ENCODE measurements at places on chromosomes 16 and 17.

- no peak for DNase-seq
Measured at GRCh38 chr17:4324463-4324862, 42.0 kb downstream of the UBE2G1 start.

DNA sequence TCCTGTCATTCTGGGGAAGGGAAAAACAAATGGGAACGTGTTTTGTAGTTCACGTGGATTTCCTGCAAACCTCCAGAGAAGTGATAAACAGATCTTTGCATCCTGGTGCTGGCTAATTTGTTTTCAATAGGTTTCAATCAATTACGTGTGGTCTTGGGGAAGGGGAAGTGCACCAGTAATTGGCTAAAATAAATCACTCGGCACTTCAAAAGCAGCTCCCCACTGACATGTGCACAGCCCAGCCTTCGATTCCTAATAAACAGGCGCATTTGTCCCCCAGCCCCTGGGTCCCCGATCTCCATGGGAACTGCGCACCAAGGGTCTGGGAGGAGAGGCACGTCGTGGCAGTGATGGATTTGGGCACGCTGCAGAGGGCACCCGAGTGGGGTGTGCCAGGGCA lies 112.9 kb upstream of the GSE1 start:
- DNase-seq, result no peak

GRCh38 chr16:54929090-54930004 lies 1.3 kb upstream of the IRX5 start:
- peak; percentile 99 for DNase-seq

GRCh38 chr16:84827897-84828296 lies 8.1 kb downstream of the CRISPLD2 start:
- DNase-seq, result no peak

DNA sequence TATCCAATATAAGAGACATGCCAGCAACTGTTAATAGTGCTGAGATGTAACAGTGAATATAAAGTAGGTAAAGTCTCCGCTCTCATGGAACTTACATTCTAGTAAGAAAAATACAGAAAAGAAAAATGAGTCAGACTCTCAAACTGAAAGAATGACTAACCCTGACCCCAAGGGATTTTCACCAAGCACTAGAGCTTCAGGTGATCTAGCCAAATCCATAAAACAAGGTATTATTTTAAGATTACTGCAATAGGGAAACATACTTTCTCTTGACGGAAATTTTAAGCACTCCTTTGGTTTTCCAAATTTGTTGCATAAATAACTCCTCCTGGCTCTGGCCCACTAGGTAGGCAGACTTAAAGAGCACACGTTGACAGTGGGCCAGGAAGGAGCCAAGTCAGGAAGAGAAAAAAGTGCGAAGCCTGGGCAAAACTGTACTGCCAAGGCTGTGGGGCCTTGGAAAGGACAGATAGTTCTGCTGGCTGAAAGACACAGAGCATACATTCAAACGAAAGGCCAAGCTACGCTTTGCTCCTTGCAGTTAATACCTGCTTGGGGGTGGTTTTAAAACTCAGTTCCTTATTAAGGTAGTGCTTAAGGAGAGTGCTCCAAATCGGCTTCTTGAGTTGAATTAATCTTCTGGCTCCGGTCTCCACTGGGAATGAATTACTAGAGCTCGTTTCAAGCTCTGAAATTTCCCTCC lies 1.4 kb downstream of the GOT2 start:
- no peak for DNase-seq

DNA sequence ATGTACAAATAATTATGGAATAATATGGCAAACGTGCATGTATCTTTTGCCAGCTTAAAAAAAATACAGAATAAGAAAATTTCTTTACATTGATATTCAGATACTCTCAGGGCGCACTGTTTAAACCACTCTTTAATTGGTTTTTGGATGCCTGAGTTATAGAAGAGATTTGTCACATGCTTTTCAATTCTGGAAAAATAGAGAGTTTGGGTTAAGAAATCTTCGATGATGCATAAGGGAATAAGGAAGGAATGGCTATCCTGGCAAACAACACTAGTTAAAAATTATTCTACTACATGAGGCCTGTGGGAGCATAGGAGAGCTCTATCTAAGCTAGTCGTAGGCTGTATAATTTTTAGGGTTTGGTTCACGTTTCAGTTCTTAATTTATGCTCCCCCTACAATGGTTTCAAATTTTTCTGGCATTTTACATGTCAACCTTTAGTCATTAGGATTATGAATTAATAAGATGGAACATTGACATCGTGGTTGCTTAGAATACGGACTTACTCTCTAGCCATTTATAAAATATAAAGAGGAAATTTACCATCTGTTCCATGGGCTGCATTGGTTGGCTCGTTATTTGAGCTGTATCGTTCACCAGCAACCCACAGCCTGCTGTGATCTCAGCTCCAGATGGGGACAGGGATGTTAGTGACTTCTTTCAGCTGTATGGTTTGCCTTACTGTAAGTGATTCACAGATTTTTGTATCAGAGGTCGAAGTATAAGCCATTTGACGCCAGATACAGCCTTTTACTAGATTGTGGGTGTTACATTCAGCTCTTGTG lies 15.9 kb downstream of the NARF start:
- DNase-seq, result no peak

DNA sequence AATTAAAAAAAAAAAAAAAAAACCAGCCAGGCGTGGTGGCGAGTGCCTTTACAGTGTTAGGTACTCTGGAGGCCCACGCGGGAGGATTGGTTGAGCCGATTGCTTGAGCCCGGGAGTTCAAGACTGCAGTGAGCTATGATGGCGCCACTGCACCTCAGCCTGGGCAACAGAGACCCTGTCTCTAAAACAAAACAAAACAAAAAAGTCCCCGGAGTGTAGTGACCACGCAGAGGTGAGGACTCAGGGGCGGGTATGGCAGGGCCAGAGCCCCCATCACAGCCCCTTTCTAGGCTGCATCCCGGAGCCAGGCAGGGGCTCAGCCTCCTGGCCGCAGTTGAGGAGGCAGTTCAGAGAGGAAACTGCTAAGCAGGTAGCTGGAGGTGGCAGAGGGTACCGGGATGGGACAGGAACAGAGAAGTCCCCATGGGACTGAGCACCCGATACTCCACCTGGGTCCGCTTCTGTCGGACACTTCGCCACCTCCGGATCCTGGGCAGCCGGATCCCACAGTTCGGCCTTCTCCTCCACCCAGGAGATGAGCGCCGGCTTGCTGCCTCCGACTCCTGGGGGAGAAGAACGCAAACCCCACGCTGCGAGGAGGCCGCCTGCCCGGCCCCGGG lies 800 bp downstream of the ZNF747 start:
- DNase-seq, result peak; percentile 27

GRCh38 chr17:49881054-49881402 lies 33.2 kb upstream of the TAC4 start:
- no peak for DNase-seq

GRCh38 chr17:19345067-19345460 lies 17.5 kb downstream of the B9D1 start:
- no peak for DNase-seq

DNA sequence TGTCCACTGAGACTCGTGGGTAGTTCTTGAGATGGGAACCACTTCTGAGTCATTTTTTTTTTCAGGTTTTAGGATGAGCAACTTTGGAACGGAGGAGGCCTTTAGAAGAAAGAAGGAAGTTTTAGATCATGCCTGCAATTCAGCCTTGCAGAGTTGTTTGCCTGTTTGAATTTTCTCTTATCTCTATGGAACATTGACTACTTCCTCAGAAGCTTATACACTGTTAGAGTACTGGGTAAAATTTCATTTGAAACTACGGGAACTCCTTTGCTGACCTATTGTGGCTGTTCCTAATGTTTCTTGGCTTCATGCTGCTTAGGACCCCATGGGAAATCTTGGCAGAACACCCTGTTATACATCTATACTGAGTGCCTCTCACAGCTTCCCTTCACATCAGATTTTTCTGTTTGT lies 70.8 kb downstream of the MAP2K6 start:
- DNase-seq, result no peak

GRCh38 chr16:31874366-31875111 lies 932 bp downstream of the ZNF267 start:
- DNase-seq, result peak; percentile 56

DNA sequence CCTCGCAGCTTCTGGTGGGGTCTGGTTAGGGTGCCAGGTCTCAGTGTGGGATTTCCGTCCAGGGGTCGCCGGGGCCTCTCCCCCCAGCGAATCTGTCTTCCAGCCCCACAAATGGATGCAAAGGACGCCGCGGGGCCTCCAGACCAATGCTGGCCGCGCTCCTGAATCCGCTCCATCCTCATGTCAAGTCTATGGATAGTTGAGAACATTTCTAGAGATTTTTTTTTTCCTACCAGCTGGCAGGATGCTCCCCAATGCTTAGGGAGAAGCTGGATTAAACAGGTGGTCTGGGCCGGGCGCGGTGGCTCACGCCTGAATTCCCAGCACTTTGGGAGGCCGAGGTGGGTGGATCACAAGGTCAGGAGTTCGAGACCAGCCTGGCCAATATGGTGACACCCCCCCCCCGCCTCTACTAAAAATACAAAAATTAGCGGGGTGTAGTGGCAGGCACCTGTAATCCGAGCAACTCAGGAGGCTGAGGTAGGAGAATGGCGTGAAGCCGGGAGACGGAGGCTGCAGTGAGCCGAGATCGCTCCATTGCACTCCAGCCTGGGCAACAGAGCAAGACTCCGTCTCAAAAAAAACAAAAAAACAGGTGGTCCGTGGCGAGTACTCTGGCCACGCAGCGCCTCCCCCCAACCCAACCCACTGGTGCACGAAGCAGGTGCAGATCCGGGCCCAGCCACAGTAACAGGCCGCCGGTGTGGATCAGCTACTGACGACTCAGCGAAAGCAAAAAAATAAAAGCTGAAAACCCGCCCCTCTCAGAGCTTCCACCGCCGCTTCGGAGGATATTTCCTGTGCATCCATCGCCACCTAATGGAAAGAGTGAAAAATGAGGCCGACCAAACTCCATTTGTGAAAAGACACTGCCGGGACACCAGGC lies 1.1 kb upstream of the NXN start:
- peak; percentile 94 for DNase-seq

DNA sequence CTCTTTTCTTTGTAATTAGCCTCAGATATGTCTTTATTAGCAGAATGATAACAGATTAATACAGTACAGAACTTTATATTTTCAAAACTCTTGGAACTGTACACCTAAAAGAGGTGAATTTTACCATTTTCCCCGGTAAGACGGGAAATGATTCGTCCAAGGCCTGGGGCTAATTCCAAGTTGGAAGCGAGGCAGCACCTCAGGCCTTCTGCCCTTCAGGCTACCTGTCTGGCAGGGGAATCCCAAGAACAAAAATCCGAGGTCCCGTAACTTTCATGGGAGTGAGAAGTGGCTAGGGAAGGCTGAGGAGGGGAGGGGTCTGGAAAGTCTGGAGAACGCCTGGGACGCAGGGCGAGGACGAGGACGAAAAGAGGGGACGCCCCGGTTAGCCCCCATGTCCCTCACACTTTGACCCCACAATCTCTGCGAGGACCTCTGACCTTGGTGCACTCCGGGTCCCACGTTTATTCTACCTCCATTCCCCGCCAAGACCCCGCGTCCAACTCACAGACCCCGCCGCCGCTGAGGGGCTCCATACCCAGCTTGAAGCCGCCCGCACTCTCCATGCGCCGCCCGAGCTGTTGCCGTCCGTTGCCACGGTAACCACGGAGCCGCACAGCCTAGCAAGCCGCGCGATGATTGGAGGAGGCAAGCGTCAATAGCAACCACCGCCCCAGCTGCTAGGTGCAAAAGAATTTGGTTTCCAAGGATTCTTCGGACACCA lies at the start of gene HYDIN:
HYDIN (minus strand) TSS at position 601 of the 724 bp plus-strand sequence. CDS start 43,827 bp downstream, outside the sequence.
- DNase-seq, result peak; percentile 78
